A549 treated with AZD2906 at 1 μM for 4 hours (cell line): ENCODE measurements at places on chromosomes 11 and 22. TPM values are rescaled to one million over a fixed set of nuclear protein-coding genes. Genes with fewer than 3 reads are reported as not detected.

Gene OR8D1
- not detected in 5 replicates for total RNA-seq

Gene OR8U1
- not detected in 5 replicates for total RNA-seq

Gene SLCO2B1
- total RNA-seq, result 2.9 to 4.4 TPM (median 3.3 TPM) in 5 replicates

Gene MS4A6E
- total RNA-seq, result not detected in 5 replicates

Gene BEST1
- total RNA-seq, result 2.0 to 4.6 TPM (median 3.9 TPM) in 5 replicates

Gene NELL1
- not detected in 5 replicates for total RNA-seq

Gene TRIM5
- total RNA-seq, result 8.6 to 11.8 TPM (median 9.6 TPM) in 5 replicates

Gene PEX16
- 16.8 to 22.9 TPM (median 19.7 TPM) in 5 replicates for total RNA-seq

Gene HTR3B
- not detected in 5 replicates for total RNA-seq

Gene SLC6A5
- not detected in 5 replicates for total RNA-seq

Gene GDPD4
- not detected in 5 replicates for total RNA-seq

Gene FOLR1
- 0.06 to 0.21 TPM (median 0.09 TPM) in 5 replicates for total RNA-seq

Gene CNTF
- 0.96 to 1.3 TPM (median 1.2 TPM) in 5 replicates for total RNA-seq

Gene RBMXL2
- not detected in 5 replicates for total RNA-seq

Gene ZNF143
- total RNA-seq, result 8.3 to 10.7 TPM (median 9.1 TPM) in 5 replicates

Gene ACR
- total RNA-seq, result 0.06 to 0.08 TPM in 2 of 5 replicates, not detected in the others

Gene TMEM151A
- total RNA-seq, result 2.0 to 4.1 TPM (median 3.7 TPM) in 5 replicates

Gene ANO5
- total RNA-seq, result 1.2 to 1.7 TPM (median 1.5 TPM) in 5 replicates

Gene IGSF9B
- 1.3 to 3.3 TPM (median 2.4 TPM) in 5 replicates for total RNA-seq

Gene TUBGCP6
- 5.6 to 12.2 TPM (median 9.3 TPM) in 5 replicates for total RNA-seq

Gene USP2
- total RNA-seq, result 1.0 to 1.9 TPM (median 1.2 TPM) in 5 replicates

Gene TRPM5
- total RNA-seq, result not detected in 5 replicates

Gene NUDT8
- 7.3 to 15.3 TPM (median 14.6 TPM) in 5 replicates for total RNA-seq

Gene ARHGAP8
- 1.3 to 2.6 TPM (median 2.1 TPM) in 5 replicates for total RNA-seq

Gene CCDC87
- total RNA-seq, result 0.34 to 0.58 TPM (median 0.49 TPM) in 5 replicates

Gene APOL4
- total RNA-seq, result 0.01 to 0.05 TPM (median 0.03 TPM) in 4 of 5 replicates, not detected in the other

Gene OR51B2
- total RNA-seq, result not detected in 5 replicates

Gene SERPIND1
- total RNA-seq, result 0.02 to 0.03 TPM in 2 of 5 replicates, not detected in the others

Gene OTOG
- not detected in 5 replicates for total RNA-seq

Gene OR51I1
- total RNA-seq, result not detected in 5 replicates

Gene FAM180B
- 0.05 to 0.07 TPM in 2 of 5 replicates, not detected in the others for total RNA-seq

Gene PPFIBP2
- 8.1 to 10.5 TPM (median 9.6 TPM) in 5 replicates for total RNA-seq

Gene RNF215
- total RNA-seq, result 15.7 to 23.4 TPM (median 20.2 TPM) in 5 replicates

Gene IL10RA
- total RNA-seq, result 0.07 to 0.38 TPM (median 0.15 TPM) in 4 of 5 replicates, not detected in the other

Gene BTG4
- total RNA-seq, result 0.10 to 0.23 TPM (median 0.18 TPM) in 4 of 5 replicates, not detected in the other

Gene DPAGT1
- total RNA-seq, result 30.3 to 37.9 TPM (median 36.3 TPM) in 5 replicates

Gene H19
- total RNA-seq, result 11.0 to 21.2 TPM (median 17.5 TPM) in 5 replicates

Gene SULT4A1
- not detected in 5 replicates for total RNA-seq

Gene AP2A2
- 26.6 to 35.8 TPM (median 33.6 TPM) in 5 replicates for total RNA-seq

Gene PTGDR2
- 0.06 to 0.09 TPM (median 0.07 TPM) in 4 of 5 replicates, not detected in the other for total RNA-seq

Gene NLRP6
- 0.03 TPM in 1 of 5 replicates, not detected in the others for total RNA-seq

Gene MRGPRF
- total RNA-seq, result 0.07 TPM in 3 of 5 replicates, not detected in the others

Gene OR52E4
- total RNA-seq, result not detected in 5 replicates

Gene TSSK2
- not detected in 5 replicates for total RNA-seq

Gene KRTAP5-10
- not detected in 5 replicates for total RNA-seq

Gene B3GAT3
- 44.5 to 55.6 TPM (median 54.8 TPM) in 5 replicates for total RNA-seq

Gene MS4A3
- total RNA-seq, result not detected in 5 replicates

Gene SLC35E4
- total RNA-seq, result 4.9 to 7.0 TPM (median 6.4 TPM) in 5 replicates

Gene FAM227A
- total RNA-seq, result 0.38 to 0.68 TPM (median 0.60 TPM) in 5 replicates

Gene GAL
- 12.0 to 27.0 TPM (median 22.8 TPM) in 5 replicates for total RNA-seq

Gene CALCA
- total RNA-seq, result 0.08 to 0.15 TPM (median 0.12 TPM) in 3 of 5 replicates, not detected in the others

Gene MFRP
- not detected in 5 replicates for total RNA-seq

Gene FAM111B
- total RNA-seq, result 6.1 to 8.4 TPM (median 6.4 TPM) in 5 replicates

Gene OR51B4
- not detected in 5 replicates for total RNA-seq

Gene CRYBB2
- total RNA-seq, result 0.07 TPM in 1 of 5 replicates, not detected in the others

Gene PRG3
- total RNA-seq, result not detected in 5 replicates

Gene MS4A12
- not detected in 5 replicates for total RNA-seq

Gene UPK3A
- total RNA-seq, result not detected in 5 replicates
